ENCODE measurements at places on chromosomes 2 and 18.

GRCh38 chr18:22987547-22988189 lies 54.5 kb downstream of the RBBP8 start:
- no peak for DNase-seq

DNA sequence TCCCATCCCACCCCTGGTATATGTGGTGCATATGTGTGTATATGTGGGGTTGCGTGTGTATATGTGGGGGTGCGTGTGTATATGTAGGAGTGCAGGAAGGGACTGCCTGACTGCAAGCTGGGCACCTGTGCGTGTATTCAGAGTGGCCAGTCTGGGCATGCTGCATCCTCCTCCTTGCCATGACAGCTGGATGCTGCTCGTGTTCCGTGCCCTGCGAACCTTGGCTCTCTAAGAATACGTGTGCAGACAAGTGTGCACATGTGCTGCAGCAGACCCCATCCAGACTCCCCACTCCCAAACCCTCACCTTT lies 222.1 kb downstream of the CELF4 start:
- no peak for DNase-seq

- no peak for DNase-seq
These were observed 200.6 kb downstream of the DPP10 start for GRCh38 chr2:114642988-114643553.

GRCh38 chr2:137091704-137092103 lies 326.4 kb downstream of the THSD7B start:
- no peak for DNase-seq

DNA sequence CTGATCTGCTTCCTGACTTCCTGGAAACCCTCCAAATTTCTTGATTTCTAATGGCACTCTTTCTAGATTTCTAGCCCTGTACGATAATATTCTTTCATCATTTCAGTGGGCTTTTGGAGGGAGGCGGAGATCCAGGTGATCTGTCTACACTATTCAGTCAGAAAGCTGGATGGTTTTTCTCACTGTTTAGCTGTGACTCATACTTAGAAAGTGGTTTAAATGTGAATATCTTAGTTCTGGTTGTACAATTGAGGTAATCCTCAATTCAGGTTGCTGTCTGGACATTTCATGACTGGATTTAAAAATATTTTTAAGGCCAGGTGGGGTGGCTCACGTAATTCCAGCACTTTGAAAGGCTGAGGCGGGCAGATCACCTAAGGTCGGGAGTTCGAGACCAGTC lies 20.8 kb downstream of the SEH1L start:
- peak; percentile 3 for DNase-seq

- DNase-seq: no peak
These were observed 55.5 kb upstream of the ZDBF2 start for GRCh38 chr2:206218796-206219499.

GRCh38 chr2:75102011-75102410 lies 97.3 kb downstream of the TACR1 start:
- no peak for DNase-seq

DNA sequence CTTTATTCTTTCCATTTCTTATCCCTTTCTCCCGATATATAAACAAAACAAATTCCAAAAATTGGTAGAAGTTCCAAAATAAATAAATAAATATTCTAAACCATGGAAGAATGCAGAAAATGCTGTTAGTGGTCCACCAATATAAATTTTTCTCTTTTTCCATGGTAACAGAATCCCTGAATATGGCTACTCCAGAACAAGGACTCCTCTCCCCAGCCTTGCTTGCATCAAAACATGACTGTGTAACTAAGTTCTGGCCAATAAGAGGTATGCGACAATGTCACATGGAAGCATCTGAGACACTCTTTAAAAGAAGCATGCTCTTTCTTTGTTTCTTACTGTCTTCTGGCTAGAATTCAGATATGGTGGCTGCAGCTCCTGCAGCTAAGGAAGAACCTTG lies 325.1 kb upstream of the TANK start:
- no peak for DNase-seq

- no peak for DNase-seq
These were observed 15.6 kb upstream of the CNDP1 start for GRCh38 chr18:74518456-74519295.

GRCh38 chr2:204234879-204235278 lies 298.3 kb downstream of the ICOS start:
- no peak for DNase-seq

GRCh38 chr2:112916625-112917247 lies 5.8 kb downstream of the IL37 start:
- DNase-seq: no peak

DNA sequence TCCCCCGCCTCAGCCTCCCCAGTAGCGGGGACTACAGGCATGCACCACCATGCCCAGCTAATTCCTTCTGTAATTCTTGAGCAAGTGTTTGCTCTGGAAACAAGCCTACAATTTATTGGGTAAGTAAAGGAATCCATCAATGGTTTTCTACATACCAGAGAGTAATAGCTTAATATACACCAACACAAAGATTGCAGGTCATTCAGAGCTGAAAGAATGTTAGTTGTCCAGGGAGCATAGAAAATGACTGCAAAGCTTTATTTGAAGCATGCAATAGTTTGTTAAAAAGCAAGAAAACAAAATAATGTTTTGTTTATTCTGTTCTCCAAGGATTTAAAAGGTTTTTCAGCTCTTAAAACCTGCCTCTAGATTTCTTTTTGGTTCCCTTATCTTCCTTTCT lies 5.6 kb downstream of the IDH1 start:
- DNase-seq: peak; percentile 33

DNA sequence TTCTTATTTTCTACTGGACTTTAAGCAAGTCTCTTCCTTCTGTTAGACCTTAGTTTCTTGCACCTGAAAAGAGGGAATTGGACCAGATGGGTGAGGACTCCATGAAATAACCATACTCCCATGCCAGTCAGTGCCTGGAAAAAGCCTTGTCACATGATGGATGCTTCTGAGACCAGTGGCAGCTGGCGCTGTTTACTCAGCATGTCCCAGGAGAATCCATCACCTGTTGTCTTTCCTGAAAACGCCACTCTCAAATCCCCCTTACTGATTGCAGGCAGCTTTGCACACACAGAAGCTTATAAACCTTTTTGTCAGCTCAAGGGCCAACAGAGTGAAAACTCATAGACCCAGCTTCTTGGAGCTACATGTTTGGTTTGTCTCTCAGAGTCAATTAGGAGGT lies 117.6 kb downstream of the POLE4 start:
- DNase-seq: no peak

GRCh38 chr2:11285499-11285898 lies 58.9 kb downstream of the ROCK2 start:
- no peak for DNase-seq

- peak; percentile 98 for DNase-seq
These were observed 29.3 kb downstream of the TGFA start for GRCh38 chr2:70523996-70524965.

GRCh38 chr2:230582851-230583283 lies 129.8 kb upstream of the CAB39 start:
- no peak for DNase-seq

- DNase-seq: no peak
These were observed 50.9 kb downstream of the TFCP2L1 start for GRCh38 chr2:121234144-121234543.

GRCh38 chr2:130389358-130389757 lies 33.5 kb downstream of the PTPN18 start:
- DNase-seq: no peak

- DNase-seq: no peak
These were observed 641.1 kb downstream of the TMEM182 start for GRCh38 chr2:103402944-103403343.

GRCh38 chr18:5527603-5528002 lies 16.2 kb downstream of the EPB41L3 start:
- DNase-seq: peak; percentile 87

- DNase-seq: no peak
These were observed 63.2 kb upstream of the TPO start for GRCh38 chr2:1350111-1350510.

DNA sequence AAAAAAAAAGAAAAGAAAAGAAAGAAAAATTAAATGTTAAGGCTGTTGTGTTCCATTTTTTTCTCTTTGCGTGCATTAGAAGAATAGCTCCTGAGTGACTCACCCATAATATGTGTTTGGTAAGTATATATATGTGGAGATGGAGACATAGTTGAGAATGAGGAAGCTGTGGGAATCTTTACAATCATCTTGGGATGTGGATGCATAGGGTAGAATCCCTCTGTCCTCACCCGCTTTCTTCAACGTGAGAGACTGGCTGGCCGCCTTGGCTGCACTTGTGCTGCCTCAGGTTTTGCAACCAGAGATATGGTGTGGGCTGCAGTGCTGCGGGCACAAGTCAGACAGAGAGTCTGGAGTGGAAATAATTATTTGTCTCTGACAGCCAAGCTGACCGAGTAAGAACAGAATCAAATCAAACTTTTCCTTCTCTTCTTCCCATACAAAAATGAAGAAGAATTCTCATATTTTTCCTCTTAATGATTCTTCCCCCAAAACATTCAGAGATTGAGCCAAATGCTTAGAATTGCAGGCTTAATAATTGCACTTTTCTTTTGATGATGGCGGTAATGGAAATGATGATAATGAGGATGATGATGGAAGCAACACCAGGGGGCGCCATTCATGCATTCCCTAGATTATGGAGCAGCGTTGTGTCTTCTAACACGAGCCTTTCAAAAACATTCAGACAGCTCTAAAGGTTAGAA lies 48.5 kb downstream of the SERPINB7 start:
- DNase-seq: no peak

- DNase-seq: no peak
These were observed 79.1 kb upstream of the KCNH7 start for GRCh38 chr2:162917626-162918025.

DNA sequence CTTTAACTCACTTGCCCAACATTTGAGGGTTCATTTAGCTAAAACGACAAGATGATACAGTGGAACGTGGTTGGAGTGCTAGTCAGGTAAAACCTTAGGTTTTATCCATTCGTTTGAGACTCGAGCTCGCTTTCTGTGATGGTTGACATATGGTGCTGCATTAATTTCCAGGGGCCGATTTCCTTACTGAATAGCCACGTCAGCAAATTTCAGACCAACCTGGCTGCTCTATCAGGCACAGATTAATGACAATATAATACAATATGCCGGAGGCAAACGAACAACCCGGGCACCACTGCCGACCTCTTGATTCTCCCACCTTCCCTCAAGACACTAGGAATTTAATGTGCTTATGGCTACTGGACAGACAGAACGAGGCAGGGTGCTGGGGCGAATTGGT lies 42.0 kb downstream of the NABP1 start:
- DNase-seq: no peak

- no peak for DNase-seq
These were observed 87.4 kb downstream of the AOX1 start for GRCh38 chr2:200673191-200673590.

DNA sequence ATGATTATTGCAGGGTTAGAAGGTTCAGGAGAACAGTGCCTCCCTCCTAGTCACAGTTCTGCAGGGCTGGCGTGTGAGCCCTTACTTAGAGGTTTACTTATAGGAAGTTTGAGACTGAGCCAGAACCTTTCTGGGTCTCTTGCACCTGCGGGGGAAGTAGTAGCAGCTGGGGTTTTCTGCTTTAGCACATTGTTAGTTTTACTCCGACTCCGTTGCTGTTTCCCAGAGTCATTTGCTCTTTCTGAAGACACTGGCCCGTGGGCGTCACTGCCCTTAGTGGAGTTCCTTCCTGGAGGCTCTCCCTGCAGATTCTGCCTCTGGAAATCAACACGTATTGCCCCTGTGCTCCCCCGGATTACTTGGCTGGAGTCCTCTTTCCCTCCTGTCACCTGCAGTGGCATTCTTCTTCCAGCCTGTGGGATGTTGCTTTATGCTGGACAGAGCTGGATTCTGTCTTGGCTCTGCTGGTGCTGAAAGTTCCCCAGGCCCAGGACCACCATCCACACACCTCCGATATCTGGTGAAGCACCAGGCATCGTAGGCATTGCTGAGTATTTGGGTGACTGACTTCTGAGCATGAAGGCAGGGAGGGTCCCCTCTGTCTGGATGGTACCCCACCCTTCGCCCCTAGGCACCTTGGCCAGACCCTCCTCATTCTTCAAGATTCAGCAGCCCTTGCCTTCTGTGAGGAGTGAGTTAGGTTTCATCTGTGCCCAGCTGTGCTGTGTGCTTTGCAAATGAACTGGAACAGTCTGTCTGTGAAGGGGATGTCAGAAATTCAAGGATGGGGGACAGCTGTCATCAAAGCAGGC lies 51.7 kb downstream of the AGAP1 start:
- no peak for DNase-seq

GRCh38 chr2:170562928-170563327 lies 152.2 kb upstream of the SP5 start:
- no peak for DNase-seq

DNA sequence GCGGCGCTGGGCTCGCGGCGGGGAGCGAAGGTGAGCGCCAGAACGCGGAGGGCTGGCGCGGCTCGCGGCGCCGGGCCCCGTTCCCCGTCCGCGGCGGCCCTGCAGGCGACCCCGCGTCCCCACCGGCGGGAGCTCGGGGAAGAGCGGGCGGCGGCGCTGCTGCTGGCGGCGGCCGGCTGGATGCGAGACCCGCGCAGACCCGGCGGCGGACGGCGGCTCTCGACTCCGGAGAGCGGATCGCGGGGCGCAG lies 213 bp downstream of the DOK6 start:
- no peak for DNase-seq

DNA sequence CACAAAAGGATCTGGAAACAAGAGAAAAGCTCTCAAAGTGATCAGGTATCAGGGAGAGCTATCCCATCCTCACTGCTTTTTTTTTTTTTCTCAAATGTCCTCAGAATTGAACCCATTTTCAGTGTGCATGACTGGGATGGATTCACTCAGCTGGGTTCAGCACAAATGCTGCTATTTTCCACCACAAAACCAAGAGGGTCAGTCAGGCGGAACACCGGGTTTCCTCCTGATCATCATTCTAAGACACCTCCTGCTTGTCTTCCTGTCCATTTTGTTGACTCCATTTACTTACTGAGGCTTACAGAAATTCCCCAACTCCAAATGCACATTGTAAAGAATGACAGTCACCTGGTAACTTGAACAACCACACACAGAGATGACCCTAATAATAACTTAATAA lies 39.9 kb downstream of the CYRIA start:
- DNase-seq: peak; percentile 83

DNA sequence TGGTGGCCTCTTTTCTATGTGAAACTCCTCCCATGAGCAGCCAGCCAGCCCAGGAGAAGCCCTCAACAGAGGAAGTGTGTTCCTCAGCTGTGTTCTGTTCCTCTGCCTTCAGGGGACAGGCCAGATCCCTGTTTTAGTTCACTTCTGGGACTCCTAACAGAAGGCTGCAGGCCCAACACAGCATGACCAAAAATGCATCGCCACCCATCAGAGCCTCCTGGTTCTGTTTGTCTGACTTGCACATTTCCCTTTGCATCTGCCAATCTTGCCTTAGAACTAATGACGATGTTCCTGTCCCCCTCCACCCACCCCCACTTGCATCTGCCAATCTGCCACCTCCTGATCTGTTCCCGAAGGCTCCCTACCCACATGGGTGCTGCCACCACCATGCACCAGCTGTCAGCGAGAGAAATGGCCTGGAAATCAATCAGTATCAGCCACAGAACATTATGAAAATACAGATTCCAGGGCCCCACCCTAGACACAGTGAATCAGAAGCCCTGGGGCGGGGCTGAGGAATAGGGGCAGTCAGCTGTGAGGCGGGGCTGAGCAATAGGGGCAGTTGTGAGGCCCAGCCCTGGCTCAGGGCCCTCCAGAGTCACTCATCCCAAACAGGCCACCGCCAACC lies 51.0 kb downstream of the FAM168B start:
- DNase-seq: no peak

GRCh38 chr2:187550857-187551256 lies 3.4 kb downstream of the TFPI start:
- no peak for DNase-seq

Measured in renal cortical epithelial cell (primary cell).